ENCODE measurements at places on chromosomes 7 and 10. TPM values are rescaled to one million over a fixed set of nuclear protein-coding genes. Genes with fewer than 3 reads are reported as not detected.

LARP4B gene
- 41.3 TPM for total RNA-seq

UBE2H gene
- total RNA-seq = 44.4 TPM

ASB15 gene
- not detected for total RNA-seq

SPDYE8 gene
- not detected for total RNA-seq

ALOX5 gene
- 0.40 TPM for total RNA-seq

RBM20 gene
- 4.3 TPM for total RNA-seq

GFRA1 gene
- 8.4 TPM for total RNA-seq

KAZALD1 gene
- total RNA-seq = 2.9 TPM

ANKRD22 gene
- 0.41 TPM for total RNA-seq

AKR1B15 gene
- total RNA-seq = 43.4 TPM

SRI gene
- total RNA-seq = 121 TPM

CCDC172 gene
- not detected for total RNA-seq

PARD3 gene
- 66.9 TPM for total RNA-seq

GLI3 gene
- total RNA-seq = 0.45 TPM

UPK3B gene
- total RNA-seq = 20.0 TPM

BTBD16 gene
- 0.43 TPM for total RNA-seq

TMEM236 gene
- 0.05 TPM for total RNA-seq

CPA4 gene
- total RNA-seq = 6.3 TPM

MAGI2 gene
- 0.45 TPM for total RNA-seq

DDC gene
- total RNA-seq = 0.67 TPM

PDE1C gene
- 3.6 TPM for total RNA-seq

CDC123 gene
- total RNA-seq = 130 TPM

CRPPA gene
- total RNA-seq = 0.64 TPM

MUC12 gene
- total RNA-seq = 16.4 TPM

TAS2R41 gene
- not detected for total RNA-seq

PPP3CB gene
- total RNA-seq = 18.3 TPM

VENTX gene
- total RNA-seq = not detected

OR2A7 gene
- not detected for total RNA-seq

H2BK1 gene
- total RNA-seq = not detected

ODAD2 gene
- not detected for total RNA-seq

ERVW-1 gene
- total RNA-seq = 0.04 TPM

PFKFB3 gene
- 154 TPM for total RNA-seq

TBL2 gene
- 52.4 TPM for total RNA-seq

SPAM1 gene
- not detected for total RNA-seq

PDLIM1 gene
- total RNA-seq = 312 TPM

SPDYE1 gene
- total RNA-seq = not detected

CUX1 gene
- total RNA-seq = 49.7 TPM

FRMPD2 gene
- total RNA-seq = not detected

GIMAP4 gene
- not detected for total RNA-seq

OR6B1 gene
- total RNA-seq = not detected

SFTPD gene
- 0.14 TPM for total RNA-seq

ZNF467 gene
- 1.1 TPM for total RNA-seq

NIPSNAP2 gene
- 52.7 TPM for total RNA-seq

MYH16 gene
- 0.25 TPM for total RNA-seq

AASS gene
- 0.12 TPM for total RNA-seq

TMEM213 gene
- not detected for total RNA-seq

PNLIPRP3 gene
- 0.04 TPM for total RNA-seq

MOGAT3 gene
- total RNA-seq = not detected

UPK3BL2 gene
- 1.7 TPM for total RNA-seq

PRKG1 gene
- not detected for total RNA-seq

MYL7 gene
- total RNA-seq = not detected

NDUFB2 gene
- 285 TPM for total RNA-seq

RAMP3 gene
- total RNA-seq = not detected

GDI2 gene
- 246 TPM for total RNA-seq

FXYD4 gene
- total RNA-seq = not detected

TMEM130 gene
- total RNA-seq = 0.42 TPM

ACSM6 gene
- not detected for total RNA-seq

NCF1 gene
- total RNA-seq = 0.11 TPM

AEBP1 gene
- total RNA-seq = not detected

MYL10 gene
- not detected for total RNA-seq
